ENCODE measurements at places on chromosomes 7 and 10. TPM values are rescaled to one million over a fixed set of nuclear protein-coding genes. Genes with fewer than 3 reads are reported as not detected.

GRM3 gene
- total RNA-seq, result not detected

SFTPA1 gene
- total RNA-seq, result not detected

SLC12A9 gene
- total RNA-seq, result 27.3 TPM

MAP3K8 gene
- 37.1 TPM for total RNA-seq

PLCE1 gene
- total RNA-seq, result 0.02 TPM

ADRA2A gene
- not detected for total RNA-seq

PIK3CG gene
- total RNA-seq, result 36.6 TPM

CUBN gene
- 0.30 TPM for total RNA-seq

LOXL4 gene
- not detected for total RNA-seq

FXYD4 gene
- not detected for total RNA-seq

TEX36 gene
- not detected for total RNA-seq
